MM.1S (cell line): ENCODE measurements at places on chromosomes 3 and 15.
A peak's percentile ranks its signal among the peaks of the same experiment; 100 is the strongest.

GRCh38 chr3:42693530-42693930 lies 8.2 kb downstream of the KLHL40 start:
- no peak for DNase-seq

GRCh38 chr3:95721938-95722337 lies 1092.5 kb upstream of the EPHA6 start:
- DNase-seq, result peak; percentile 13

DNA sequence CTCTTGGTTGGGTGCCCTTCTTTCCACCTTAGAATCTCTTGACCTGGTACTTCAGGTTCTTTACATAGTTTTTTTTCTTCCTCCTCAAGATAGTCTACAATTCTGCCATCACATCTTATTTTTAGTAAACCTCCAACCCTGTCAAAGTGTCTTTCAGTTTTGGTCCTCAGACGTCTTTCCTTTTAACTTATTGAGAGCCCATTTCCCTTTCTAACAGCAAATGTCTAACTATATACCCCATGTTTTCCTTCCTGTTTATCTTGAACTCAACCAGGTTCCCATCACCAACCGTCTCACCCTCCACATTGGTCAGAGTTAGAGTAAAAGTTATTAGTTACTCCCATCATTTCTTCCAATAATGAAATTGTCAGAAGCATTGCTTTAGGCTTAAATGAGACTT lies 10.4 kb downstream of the KBTBD12 start:
- peak; percentile 30 for DNase-seq

- DNase-seq, result no peak
Measured at GRCh38 chr3:61464518-61465140, 96.7 kb upstream of the PTPRG start.

DNA sequence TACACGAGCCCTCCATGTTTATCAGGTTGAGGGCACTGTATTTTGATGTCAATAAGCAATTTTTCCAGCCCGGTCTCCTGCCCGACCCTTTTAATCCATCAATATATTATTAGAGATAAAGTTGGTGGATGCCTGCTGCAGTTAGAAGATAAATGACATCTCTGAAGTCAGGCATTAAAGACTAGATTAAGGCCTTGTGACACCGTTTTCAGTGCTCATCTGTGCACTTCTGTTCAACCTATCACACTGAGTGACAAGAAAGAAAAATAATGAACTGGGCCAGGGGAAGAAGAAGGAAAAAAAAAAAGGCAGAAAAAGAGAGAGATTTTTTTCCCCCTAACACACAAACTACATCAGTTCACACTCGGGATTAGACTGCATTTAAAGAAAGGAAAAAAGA lies 371.8 kb downstream of the IL20RB start:
- no peak for DNase-seq

GRCh38 chr3:44323341-44323955 lies 15.1 kb upstream of the TCAIM start:
- DNase-seq, result peak; percentile 28

- no peak for DNase-seq
Measured at GRCh38 chr3:4739289-4740236, 239.7 kb upstream of the BHLHE40 start.

GRCh38 chr15:65411465-65412071 lies 11.2 kb downstream of the IGDCC4 start:
- DNase-seq, result no peak

- no peak for DNase-seq
Measured at GRCh38 chr15:100764778-100765466, 114.7 kb upstream of the ALDH1A3 start.

GRCh38 chr3:142578329-142579223 lies at the start of gene ATR:
TSS of gene ATR (minus strand) at chr3:142578733. CDS start at chr3:142578704, 29 bp downstream.
- DNase-seq, result peak; percentile 98

GRCh38 chr3:52026041-52026440 lies 30.3 kb downstream of the DUSP7 start:
- no peak for DNase-seq

- DNase-seq, result peak; percentile 33
Measured at GRCh38 chr15:63483521-63484371, 20.6 kb upstream of the USP3 start.

DNA sequence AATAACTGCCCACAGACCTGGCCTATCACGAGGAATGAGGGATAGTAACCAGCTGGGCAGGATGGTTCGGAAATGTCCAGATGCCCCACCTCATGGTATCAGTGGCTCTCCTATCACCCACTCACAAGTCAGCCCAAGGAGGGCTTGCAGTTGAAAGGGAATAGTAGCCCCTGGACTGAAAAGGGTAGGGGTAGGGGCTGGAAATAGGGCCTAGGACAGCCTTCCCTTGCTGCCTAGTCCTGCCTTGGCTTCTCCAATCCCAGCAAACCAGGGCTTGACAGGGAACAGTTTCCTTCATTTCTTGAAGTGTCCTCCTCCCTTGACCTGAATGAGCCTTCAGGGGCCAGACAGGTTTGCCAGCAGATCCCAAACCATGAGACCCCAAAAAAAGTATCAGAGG lies 1.2 kb upstream of the CACNA2D2 start:
- DNase-seq, result no peak
